ENCODE measurements at places on chromosomes 4 and X. TPM values are rescaled to one million over a fixed set of nuclear protein-coding genes. Genes with fewer than 3 reads are reported as not detected.

- DNase-seq, result no peak
Observed at GRCh38 chr4:108543359-108543968, 76.9 kb upstream of the RPL34 start.

- no peak for DNase-seq
Observed at GRCh38 chrX:118315529-118315928, 30.4 kb upstream of the WDR44 start.

DNA sequence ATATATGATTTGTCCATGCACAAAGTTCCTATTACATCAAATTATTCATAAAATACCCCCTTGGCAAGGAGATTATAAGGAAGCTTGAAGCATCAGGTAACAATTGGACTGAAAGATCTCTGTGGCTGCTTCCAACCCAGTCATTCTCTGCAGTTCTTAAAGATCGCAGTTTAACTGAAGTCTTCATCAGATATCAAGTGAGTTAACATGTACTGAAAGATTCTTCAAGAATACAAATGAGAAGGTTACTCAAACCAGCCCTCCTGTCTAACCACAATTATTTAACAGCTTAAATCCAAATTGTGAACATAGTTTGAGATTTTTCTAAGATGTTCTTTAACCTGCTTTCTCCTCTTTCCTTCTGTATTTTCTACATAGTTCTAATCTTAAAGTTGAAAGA, 56.1 kb downstream of the SLC10A7 start:
- no peak for DNase-seq

Gene FAM236B
- polyA plus RNA-seq, result not detected

GRCh38 chr4:11348449-11349088, 80.1 kb downstream of the HS3ST1 start:
- DNase-seq, result no peak

Gene MAP3K15
- 0.54 TPM for polyA plus RNA-seq

DNA sequence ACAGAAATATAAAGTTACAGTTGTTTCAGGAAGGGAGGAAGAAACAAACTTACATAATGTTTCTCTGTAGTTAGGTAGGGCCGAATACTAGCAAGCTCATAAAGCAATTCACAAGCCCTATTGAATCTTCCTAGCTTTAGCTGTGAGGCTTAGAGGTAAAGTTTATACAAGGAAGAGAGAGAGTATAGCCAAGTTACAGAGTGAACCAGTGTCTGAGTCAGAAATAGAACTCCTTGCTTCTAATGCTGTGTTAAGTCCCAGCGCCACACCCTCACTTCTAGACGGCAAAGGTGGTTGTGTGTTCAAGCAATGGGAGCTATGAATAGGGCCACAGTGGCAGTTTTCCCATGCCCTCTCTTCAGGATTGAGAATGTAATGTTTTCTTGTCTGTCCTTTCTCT, 6.1 kb downstream of the LPAR4 start:
- DNase-seq, result no peak

Gene ZNF630
- polyA plus RNA-seq, result 2.4 TPM
